ENCODE measurements at places on chromosomes 2 and 18.
A peak's percentile ranks its signal among the peaks of the same experiment; 100 is the strongest.

DNA sequence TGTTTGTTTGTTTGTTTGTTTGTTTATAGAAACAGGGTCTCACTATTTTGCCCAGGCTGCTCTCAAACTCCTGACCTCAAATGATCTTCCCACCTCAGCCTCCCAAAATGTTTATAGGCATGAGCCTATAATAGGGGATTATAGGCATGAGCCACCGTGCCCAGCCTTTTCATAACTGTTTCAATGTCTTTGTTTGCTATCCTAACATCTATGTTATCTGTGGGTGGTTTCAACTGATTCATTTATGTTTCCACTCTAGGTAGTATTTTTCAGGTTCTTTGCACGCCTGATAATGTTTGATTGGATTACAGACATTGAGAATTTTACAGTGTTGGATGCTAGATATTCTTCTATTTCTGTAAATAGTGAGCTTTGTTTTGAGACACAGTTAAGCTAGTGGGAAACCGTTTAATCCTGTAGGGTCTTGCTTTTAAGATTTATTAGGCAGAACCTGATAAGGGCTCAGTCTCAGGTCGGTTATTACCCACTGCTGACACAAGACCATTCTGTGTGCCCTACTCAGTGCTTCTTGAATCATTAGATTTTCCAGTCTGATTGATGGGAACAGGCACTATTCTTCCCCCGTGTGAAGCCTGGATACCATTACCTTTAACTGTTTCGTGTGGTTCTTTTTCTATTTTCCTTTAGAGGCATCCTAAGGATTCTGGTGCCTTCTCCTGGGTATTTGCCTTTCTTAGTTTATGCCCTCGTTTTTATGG lies 76.5 kb upstream of the TMEM87B start:
- DNase-seq: no peak

DNA sequence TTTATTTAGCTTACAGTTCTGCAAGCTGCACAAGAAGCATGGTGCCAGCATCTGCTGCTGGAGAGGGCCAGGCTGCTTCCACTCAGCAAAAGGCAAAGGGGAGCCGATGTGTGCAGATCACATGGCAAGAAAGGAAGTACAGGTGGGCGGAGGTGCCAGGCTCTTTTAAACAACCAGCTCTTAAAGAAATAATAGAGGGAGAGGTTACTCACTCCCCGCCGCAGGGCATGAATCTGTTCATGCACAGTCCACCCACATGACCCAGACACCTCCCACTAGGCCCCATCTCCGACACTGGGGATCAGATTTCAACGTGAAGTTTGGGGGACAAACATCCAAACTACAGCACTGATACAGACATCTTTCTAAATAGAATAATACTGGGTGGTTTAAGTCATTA lies 105.8 kb downstream of the MTCL1 start:
- no peak for DNase-seq

GRCh38 chr2:18067588-18068384 lies 189.3 kb downstream of the KCNS3 start:
- no peak for DNase-seq

GRCh38 chr2:120853306-120854013 lies 117.8 kb downstream of the GLI2 start:
- no peak for DNase-seq

DNA sequence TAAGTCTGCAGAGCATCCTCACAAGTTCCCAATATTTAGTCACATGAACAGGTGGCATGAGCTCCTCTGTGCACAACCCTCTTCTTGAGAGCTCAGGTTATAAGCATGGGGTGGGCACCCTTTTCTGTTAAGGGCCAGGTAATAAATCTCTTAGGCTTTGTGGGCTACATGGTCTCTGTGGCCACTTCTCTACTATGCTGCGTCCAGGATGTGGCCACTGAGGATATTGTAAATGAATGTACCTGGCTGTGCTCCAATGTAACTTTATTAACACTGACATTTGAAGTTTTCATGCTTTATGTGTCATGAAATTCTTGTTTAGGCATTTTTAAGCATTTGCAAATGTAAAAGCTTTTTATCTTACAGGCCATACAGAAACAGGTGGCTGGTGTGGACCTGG lies 116.8 kb upstream of the ST6GAL2 start:
- no peak for DNase-seq

DNA sequence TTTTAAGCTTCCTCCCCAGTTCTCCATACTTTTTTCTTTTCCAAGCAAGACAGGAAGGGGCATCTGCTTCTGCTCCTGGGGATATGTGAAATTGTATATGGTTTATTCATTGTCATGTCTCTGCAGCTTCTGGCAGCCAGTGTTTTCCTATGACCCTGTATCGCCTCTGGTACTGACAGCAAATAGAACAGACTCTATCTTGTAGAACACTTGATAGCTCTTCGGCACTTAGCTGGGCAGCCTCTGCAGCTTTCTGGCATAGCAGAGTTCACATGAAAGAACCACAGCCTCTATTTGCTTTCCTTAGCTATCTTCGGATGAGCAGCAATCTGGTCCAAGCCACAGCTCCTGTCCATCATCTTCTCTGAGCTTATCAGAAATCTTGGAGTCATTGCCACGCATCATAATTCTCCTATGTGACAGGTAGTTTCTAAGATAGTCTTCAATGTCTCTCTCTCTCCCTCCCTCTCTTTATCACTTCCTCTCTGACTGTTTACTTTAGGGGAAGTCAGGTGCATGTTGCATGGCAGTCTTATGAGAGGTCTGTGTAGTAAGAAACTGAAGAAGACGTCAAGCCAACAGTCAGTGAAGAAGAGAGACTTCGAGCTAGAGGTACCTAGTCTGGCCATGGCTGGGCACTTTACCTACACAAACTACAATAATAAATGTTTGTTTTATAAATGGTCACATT lies 627.7 kb upstream of the CDH2 start:
- DNase-seq: no peak

DNA sequence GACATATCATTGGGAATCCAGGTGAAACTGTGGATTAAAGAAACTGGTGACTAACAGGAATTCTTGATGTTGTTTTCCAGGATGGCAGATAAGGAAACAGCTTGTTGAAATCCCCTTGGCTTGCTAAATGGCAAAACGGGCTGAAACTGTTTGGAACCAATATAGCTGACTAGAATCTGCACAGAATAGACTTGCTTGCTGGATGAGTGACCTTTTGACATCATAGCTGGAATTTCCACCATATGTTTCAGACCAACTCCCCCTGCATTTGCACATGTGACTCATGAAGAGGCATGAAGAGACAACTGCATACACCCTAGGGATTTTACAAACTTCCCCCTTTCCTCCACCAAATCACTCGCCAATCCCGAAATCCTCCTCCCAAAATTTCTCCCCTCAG lies 87.7 kb upstream of the LYPD1 start:
- DNase-seq: no peak

GRCh38 chr2:219944866-219945265 lies 317.4 kb downstream of the SLC4A3 start:
- no peak for DNase-seq

- DNase-seq: no peak
Measured at GRCh38 chr2:120612931-120613330, 122.7 kb upstream of the GLI2 start.

DNA sequence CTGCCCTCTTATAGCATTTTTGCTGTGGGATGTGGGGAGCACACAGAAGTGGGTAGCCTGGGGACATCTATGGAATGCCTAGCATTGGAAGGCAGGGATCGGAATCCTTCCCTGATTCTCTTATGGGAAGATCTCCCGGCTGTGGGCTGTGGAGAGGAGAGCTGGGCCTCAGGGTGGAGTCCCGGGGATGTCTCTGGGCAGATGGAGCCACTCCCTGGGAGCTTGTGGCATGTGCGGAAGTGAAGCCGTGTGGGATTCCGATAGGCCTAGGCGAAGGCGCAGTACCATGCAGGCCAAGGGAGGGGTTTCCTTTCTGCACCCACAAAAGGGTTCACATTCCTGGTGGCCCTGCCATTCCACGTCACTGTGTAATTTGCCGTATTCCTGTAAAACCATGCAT lies 87.9 kb downstream of the GLI2 start:
- DNase-seq: no peak

DNA sequence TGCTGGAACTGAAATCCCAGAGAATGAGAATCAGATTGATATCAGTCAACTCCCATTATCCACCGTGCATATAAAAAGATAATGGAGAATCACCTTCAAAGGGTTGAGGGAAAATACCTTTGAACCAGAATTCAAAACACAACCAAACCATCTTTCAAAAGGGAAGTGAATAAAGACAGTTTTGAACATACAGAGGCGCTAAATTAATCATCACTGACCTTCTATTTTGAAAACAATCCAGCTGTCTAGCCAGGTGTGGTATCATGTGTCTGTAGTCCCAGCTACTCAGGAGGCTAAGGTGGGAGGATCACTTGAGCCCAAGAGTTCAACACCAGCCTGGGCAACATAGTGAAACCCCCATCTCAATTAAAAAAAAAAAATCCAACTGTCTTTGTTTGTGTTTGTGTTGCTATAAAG lies 63.6 kb downstream of the TRABD2A start:
- DNase-seq: no peak

DNA sequence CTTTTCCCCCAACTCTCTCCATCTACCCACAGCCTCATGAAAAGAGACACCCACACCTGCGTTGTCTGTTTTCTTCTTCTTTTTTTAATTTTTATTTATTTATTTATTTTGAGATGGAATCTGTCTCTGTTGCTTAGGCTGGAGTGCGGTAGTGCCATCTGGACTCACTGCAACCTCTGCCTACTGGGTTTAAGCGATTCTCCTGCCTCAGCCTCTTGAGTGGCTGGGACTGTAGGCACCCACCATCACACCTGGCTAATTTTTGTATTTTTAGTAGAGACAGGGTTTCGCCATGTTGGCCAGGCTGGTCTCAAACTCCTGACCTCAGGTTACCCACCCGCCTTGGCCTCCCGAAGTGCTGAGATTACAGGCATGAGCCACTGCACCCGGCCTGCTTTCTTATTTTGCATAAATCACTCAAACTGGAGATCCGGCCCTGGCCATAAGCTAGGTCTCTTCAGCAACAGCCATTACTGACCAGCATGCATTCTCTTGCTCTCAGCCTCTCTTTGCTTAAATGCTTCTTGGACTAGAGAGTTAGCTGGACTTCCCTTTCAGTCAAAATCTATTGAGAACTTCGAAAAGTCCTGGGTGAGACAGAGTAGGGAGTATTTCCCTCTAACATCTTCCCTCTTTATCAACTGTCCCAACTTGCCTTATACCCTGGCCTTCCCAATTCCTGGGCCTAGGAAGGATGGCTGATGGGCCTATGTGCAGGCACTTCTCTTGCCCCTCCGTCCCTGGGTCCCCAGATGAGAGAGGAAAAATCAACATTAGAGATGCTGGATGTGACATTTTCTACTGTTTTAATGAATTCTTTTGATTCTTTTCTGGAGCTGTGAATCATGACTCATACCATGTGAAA lies 27.3 kb downstream of the MYCN start:
- no peak for DNase-seq

DNA sequence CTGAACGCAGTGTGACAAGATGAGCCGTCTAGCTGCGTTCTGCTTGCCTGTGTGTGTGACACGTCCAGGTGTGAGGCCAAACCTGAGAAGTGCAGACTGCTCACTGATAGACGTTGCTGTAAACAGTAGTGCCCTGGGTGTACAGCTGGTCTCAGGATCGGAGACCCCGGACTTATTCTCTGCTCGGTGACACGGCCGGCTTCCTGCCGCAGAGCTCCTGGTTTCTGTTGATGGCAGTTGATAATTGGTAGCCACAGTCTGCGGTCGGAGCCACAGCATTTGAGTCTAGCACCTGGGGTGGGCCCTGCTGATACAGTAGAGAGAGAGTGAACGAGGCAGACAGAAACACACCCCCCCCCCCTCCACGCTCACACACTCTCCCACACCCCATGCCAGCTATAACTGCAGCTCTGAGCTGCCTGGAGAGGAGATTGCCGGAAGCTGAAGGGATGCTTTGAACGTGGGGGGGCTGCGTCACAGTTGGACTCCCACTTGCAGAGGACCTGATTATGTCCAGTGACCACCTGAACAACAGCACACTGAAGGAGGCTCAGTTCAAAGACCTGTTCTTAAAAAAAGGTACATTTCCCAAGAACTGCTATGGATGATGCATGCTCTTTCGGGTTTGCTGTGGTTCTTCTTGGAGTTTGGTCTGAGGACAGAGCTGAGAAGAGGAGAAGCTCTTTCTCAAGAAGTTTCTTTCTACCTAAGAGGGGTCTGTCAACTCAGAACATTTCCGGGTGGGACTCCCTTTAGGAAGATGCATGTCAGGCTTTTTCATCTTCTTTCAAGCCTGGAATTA lies 114.0 kb downstream of the FAM210A start:
- peak; percentile 70 for DNase-seq

GRCh38 chr2:68091439-68092034 lies 28.7 kb upstream of the C1D start:
- no peak for DNase-seq

DNA sequence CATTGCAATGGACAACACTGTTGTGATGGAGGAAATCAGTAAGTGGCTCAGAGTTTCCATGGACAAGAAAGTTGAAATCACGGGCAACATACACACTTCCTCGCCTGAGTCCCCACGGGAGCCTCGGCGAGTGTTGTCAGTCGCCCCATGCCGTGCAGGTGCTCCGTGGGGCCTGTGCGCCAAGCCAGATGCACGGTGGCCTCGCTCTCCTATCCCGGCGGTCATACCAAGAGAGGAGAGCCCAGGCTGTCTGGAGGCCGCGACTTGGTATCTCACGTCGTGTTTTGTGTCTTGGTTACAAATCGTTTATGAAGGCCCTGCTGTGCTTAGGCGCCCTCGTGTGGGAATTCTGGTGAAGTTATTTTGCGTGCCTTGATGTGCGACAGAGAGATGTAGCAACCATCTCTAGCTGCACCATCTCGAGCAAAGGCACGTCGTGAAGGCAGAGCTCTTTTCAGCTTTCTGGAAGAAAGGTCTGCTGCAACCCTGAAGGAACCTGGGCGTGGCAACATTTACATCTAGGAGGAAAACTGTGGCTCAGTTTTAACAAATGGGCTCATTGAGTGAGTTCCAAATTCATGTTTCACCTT lies 21.8 kb downstream of the ATG4B start:
- peak; percentile 76 for DNase-seq

DNA sequence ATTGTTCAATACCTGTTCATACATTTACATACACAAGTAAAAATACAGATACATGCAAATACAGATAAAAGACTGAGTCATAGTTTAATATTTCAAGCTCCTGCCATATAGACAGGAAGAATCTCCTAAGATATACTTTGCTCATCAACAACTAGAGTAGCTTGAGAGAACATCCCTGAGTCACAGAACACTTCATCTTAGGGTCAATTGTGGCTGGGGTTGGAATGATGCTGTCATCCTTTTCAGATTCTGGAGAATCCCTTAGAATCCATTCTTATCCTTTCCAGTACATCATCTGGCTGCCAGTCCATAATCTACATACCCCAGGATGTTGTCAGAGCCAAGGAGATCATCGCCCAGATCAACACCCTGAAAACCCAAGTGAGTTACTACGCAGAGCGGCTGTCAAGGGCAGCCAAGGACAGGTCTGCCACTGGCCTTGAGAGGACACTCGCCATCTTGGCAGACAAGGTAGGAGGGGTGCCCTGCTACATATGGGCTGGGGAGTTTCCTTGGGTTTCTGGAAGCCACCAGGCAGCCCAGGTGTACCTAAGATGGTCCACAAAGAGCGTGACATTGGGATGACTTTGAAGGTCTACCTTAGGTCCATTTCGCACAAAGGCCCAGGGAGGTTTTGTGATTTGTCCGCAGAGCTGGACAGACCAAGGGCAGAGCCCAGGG lies 55.7 kb downstream of the COA5 start:
- no peak for DNase-seq
